OCI-LY7 (cell line): ENCODE measurements at places on chromosomes 5 and 9.

DNA sequence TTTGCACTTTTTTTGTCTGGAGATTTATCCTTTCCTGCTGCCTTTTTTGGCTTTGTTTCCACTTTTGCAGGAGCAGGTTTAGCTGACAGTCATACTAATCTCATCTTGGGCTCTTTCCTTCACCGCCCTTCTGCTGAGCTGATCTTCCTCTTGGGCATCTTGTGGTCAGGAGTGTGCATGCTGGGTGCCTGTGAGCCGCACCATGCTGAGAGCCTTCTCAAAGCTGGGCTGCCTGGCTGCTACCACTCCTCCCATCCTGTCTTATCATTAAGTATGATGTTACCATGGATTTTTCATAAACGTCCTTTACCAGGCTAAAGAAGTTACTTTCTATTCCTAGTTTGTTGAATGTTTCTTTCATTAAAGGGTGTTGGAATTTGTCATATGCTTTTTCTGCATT is 49.5 kb upstream of the MCCC2 start:
- no peak for DNase-seq

DNA sequence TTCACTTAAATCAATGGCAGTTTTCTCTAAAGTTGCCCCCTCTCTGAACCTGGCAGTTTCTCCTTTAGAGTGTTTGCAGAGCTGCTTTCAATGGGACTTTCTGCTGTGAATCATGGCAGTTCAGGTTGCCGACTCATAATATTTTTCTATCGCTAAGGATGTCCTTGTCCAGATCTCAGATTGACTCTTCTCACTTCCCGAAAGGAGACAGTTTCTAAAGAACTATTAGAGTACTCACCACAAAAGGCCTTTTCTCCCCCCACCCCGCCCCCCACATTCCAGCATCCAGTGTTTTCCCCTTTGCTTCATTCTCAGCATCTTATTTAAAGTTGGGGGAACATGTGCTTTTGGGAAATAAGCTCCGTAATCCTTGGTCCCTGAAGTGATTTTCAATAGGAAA is 443.5 kb upstream of the KLF4 start:
- no peak for DNase-seq

GRCh38 chr5:177410575-177410974 is 1.2 kb upstream of the F12 start:
- DNase-seq: no peak

- DNase-seq: no peak
Observed at GRCh38 chr5:60687927-60688720, 11.8 kb downstream of the DEPDC1B start.

GRCh38 chr5:125408448-125409233 is 662.2 kb upstream of the ZNF608 start:
- no peak for DNase-seq

DNA sequence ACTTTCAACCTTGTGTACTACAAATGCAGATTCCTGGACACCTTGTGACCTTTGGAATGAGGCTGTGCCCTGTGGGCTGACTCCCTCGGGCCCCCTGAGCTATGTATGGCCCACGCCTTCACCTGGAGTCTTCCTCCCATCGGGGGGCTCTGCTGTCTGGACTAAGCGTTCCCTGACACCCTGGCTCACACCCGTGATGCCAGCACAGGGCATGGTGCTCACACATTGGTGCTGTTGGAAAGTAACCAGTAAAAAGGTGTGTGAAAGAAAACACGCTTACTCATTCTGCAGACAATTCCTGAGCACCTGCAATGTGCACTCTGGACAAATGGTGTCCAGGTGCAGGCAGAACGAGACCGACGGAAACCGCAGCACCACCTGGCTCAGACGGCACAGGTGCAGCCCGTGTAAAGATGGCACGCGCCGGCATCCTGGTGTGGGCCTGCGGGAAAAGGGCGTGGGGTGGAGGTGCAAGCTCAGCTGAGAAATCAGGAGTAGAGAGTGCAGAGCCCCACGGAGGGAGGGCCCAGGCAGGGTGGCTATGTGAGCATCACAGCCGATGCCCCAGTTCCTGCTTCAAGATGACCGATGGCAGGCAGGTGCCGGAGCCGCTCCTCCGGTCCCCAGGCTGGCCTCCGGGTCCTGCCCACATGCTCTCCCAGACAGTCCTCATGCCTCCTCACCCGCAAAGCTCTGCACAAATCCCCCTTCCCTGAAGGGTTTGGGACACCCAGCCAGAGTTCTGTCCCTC is 11.0 kb downstream of the LPCAT1 start:
- no peak for DNase-seq
